ENCODE measurements at places on chromosomes 12 and 14.

- DNase-seq, result no peak
These were observed 57.1 kb upstream of the MDM1 start for GRCh38 chr12:68389305-68389704.

- DNase-seq, result no peak
These were observed 69.9 kb upstream of the FOXN3 start for GRCh38 chr14:89486961-89487360.

DNA sequence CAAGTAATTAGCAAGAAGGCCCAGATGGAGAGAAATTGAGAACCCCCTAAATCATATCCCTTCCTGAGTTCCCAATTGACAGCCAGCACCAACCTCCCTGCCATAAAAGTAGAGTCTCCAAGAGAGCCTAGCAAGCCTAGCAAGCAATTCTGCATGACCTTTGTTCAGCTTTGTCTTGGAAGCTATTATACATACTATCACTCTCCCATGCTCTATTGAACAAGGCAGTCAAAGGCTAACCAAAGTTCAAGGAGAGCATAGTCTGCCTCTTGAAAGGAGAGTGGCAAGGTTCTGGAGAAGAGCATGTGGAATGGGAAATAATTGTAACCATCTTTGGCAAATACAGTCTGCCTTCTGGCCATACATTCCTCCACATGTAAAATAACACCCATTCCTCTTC, 7.8 kb downstream of the ACOT4 start:
- no peak for DNase-seq

GRCh38 chr14:95664066-95664465, 22.2 kb upstream of the TCL1B start:
- no peak for DNase-seq

- DNase-seq, result no peak
These were observed 224.5 kb upstream of the FOXG1 start for GRCh38 chr14:28542040-28542439.

DNA sequence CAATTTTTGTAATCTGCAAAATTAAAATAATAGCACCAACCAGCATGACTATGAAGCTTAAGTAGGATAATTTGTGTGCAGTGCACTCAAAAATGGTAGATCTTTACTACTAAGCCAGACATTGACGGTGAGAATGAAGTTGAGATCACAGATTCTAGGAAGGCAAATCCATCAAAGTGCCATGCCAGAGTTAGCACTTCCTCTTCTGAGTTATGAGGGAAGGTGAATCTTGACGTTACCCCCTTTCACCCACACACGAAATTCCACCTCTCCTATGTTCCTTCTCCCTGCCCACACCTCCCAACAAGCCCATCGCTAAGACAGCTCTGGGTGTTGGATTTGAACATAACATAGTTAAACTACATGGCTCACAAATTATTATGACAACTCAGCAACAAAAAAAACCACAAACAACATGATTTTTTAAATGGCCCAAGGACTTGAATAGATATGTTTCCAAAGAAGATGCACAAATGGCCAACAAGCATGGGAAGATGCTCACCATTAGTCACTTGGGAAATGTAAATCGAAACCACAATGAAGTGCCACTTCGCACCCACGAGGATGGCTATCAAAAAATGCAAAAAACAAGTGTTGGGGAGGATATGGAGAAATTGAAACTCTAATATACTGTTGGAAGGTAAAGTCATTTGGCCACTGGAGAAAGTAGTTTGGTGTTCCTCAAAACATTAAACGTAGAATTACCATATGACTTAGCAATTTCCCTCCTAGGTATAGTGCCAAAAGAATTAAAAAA, 119.3 kb upstream of the RAP1B start:
- DNase-seq, result no peak

DNA sequence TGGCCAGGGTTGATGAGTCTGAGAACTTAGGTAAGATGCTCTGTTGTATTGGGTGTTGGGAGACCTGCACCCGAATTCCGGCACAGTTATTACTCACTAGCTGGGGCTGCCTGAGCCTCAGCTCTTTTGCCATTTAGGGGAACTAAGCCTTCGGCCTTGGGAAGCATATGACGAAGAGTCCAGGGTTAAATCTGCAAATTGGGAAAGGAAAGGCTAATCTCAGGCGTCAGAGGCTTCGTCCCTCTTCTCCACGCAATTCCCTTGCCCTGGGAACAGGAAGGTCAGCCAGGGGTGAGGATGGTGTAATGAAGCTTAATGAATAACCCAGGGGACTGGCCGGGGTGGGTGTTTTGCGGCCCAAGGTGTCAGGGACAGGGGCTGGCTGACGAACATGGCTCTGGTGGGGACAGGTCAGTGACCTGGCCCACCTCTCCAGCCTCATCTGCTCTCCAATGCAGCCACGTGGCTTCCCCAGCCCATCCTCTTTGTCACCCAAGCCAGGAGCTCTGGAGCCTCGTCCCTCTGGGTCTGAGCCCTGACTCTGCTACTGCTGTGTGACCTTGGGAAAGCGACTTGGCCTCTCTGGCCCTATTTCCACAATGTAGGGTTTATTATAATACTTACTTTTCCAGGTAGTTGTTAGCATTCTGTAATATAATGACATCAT, 3.8 kb upstream of the SDSL start:
- DNase-seq, result no peak

All from glomerular endothelial cell (primary cell).